Motor neuron (in vitro differentiated cells): ENCODE measurements at places on chromosomes 16 and 17.

DNA sequence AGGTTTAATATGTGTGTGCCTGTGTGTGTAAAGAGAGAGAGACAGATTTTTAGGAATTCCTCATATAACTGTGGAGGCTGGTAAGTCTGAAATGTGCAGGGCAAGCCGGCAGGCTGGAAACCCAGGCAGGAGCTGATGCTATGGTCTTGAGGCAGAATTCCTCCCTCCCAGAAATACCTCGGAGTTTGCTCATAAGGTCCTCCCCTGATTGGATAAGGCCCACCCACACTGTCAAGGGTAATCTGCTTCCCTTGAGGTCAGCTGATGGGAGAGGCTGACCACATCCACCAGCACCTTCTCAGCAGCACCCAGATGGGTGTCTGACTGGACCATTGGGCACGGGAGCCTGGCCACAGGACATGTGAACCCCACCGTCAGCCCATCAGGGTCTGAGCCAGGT, 42.4 kb downstream of the C16orf95 start:
- no peak for ATAC-seq

DNA sequence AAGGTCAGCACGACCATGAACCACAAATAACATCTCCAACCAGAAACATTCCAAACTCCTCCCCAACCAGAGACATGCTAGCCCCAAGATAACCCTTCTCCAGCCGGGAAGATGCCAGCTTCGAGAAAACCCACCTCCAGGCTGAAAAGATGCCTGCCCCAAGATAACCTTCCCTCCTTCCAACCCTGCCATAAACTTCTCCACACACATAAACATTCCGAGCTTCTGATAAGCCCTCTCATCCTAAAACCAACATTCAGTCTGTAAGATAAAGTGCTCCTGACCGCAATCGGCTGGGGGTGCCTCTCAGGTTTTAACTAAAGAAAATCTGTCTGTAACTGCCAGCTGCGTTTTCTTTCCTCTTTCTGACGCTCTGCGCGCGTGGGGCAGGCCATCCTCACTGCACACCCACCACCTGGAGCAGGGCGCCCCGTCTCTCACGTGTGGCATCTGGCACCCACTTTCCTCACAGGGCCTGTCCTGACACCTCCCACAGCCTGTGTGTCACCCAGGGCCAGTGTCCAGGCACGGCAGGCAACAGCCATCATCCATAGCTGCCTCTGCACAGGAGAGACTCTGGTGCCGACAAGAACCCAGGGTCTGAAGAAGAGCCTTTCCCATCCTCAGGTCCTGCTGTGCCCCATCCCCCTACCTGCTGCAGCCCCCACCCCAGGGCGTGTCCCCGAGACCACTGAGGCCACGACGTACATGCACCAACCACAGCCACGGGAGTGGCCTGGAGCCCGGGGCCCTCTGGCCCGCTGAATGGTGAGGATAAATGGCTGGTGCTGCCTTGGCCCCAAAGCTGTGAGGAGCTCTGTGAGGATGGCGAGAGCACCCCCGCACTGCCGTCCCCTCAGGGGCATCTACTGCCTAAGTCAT, 3.7 kb downstream of the TEPSIN start:
- ATAC-seq: no peak

DNA sequence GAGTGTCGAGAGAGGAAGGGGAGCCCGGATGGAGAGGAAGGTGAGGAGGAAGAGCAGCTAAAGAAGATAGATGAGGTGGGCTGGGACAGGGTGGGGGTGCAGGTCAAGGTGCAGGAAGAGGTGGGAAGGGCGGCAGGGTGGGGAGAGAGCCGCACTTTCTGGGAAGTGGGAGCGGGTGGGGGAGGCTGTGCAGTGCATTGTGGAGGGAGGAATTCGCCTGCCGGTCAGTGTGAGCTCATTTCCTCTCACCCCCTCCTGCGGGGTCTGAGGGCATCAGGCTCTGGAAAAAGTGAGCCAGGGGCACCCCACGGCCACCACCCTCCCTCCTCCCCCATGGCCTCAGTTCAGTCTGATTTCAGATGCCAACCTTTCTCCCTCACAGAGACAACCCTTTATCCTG, 2.5 kb upstream of the ARHGAP23 start:
- no peak for ATAC-seq

DNA sequence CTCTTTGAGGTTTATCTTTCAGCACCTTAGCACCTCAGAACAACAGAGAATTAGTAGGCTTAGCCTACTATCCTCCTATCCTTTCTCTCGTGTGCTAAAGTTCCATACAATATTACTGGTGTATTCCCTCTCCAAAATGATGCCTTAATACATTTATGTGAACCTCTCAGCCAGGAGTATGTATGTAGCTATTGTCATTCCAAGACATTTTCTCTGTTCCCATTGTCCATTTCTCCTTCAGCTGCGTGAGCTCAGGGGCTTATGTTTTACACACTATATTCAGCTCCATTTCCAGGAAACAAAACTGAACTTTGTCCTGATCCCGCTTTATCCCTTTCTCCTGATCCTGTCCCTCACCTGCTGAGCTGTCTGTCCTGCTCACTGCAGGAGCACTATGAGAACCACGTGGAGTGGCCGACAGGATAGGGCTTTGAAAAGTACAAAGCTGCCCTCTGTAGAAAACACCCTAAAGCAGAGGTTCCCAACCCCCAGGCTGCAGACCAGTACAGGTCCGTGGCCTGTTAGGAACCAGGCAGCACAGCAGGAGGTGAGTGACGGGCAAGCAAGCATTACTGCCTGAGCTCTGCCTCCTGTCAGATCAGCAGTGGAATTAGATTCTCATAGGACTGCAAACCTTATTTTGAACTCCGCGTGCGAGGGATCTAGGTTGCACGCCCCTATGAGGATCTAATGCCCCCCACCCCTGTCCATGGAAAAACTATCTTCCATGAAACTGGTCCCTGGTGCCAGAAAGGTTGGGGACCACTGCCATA, 55.7 kb downstream of the CENPV start:
- no peak for ATAC-seq

DNA sequence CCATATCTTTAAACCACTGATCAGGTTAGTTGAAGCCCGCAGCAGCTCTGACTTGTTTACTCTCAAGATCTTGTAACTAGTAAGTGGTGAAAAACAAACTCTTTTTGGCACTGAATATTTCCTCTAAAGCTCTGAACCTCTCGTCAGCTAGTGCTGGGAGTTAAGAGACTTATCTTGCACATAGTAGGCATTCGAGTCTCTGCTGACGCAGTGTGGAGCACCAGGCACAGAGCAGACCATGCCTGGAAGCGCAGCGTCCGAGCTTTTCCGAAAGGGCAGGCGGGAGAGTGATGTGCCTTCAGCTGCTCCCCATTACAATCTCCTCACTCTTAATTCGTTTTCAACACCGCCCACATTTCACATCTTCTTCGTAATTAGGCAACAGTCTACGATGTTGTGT, 63.0 kb downstream of the SMG6 start:
- ATAC-seq: no peak

GRCh38 chr17:67625971-67626370, 91.8 kb upstream of the NOL11 start:
- no peak for ATAC-seq

GRCh38 chr17:65374966-65375365, 186.5 kb downstream of the AXIN2 start:
- no peak for ATAC-seq
